Activated CD4-positive, alpha-beta T cell treated with anti-CD3 and anti-CD28 coated beads, Interleukin-2, amount 10 ng/mL, durations not matched to agents 7 days and 5 days (primary cell): ENCODE measurements at places on chromosomes 7 and 10.

- no peak for DNase-seq
Measured at GRCh38 chr10:97601268-97602215, 12.0 kb downstream of the C10orf62 start.

DNA sequence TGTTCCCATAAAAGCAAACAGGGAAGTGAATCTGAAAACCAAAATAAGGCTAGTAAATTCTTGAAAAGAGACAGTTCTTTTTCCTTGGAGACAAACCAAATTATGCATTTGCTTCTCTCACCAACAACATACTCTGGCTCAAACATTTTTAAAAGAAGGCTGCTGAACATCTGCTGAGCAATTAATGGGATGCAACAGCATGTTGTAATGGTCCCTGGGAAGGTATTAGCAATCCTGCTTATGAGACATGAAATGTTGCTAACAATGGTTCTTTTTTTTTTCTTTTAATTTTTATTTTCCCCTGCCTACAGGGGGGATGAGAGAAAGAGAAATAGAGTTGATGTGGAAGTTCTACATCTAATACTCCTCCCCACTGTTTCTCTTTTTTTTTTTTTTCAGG is 572.1 kb downstream of the SORCS1 start:
- DNase-seq, result no peak

- DNase-seq, result no peak
Measured at GRCh38 chr10:14326581-14326980, 4.1 kb downstream of the FRMD4A start.

- DNase-seq, result no peak
Measured at GRCh38 chr7:128166603-128167041, 74.5 kb upstream of the LEP start.

GRCh38 chr7:18191862-18192625 is 164.4 kb upstream of the PRPS1L1 start:
- no peak for DNase-seq

DNA sequence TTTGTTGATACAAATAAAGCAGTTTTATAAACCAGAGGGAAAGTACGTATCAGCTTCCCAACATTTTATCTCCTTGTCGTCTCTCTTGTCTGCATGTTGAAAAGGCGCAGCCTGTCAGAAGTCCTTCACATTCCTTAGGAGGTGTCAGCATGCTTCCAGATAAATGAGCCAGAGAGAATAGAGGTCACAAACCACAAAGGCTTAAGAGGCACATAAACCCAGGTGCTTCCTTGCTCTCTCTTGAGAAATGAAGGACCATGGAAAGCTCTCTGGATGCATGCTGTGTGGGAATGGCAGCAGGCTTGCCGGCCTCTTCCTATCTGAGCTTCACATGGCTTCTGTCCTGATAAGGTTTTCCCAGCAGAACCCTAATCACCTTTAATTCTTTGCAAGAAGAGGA is 448.5 kb downstream of the XPNPEP1 start:
- DNase-seq, result no peak
